ENCODE measurements at places on chromosomes 12 and 14. TPM values are rescaled to one million over a fixed set of nuclear protein-coding genes. Genes with fewer than 3 reads are reported as not detected.

RAD52 gene
- 11.5 TPM for total RNA-seq

IPO4 gene
- 91.3 TPM for total RNA-seq

CLEC4C gene
- total RNA-seq = not detected

DYNLL1 gene
- 671 TPM for total RNA-seq

Data from A549 treated with DMSO at 1 μM for 4 hours (cell line).